ENCODE measurements at places on chromosomes 3 and 15.

DNA sequence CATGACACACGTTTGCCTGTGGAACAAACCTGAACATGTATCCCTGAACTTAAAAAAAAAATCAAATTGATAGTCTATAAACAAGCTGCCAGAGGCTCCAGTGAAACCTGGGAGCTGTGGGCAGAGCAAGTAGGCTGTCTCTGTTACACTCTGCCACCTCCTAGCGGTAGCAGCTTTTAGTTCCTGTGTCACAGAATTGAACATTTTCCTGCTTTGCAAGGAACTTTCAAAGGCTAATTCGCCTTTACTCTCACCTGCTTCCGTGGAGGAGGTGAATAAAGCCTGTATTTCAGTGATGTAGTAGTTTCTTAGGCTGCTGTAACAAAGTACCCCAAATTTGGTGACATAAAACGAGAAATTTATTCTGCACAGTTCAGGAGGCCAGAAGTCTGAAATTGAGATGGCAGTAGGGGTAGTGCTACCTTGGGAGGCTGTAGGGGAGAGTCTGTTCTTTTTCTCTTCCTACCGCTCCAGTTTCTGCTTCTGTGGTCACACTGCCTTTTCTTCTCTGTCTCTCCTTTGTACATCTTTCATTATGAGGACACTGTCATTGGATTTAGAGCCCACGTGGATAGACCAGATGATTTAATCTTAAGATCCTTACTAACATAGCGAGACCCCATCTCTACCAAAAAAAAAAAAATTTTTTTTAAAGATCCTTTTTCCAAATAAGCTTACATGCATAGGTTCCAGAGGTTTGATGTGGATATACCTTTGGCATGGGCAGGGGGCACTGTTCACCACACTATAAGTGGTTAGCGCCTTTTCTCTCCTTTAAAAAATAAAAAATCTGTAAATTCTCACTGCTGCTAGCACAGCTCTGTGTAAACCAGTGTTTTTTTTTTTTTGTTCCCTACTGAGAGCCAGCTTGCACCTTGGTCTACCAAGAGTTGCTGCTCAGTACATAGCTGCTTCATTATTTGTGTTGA, 25.3 kb downstream of the FBXO22 start:
- DNase-seq: no peak

DNA sequence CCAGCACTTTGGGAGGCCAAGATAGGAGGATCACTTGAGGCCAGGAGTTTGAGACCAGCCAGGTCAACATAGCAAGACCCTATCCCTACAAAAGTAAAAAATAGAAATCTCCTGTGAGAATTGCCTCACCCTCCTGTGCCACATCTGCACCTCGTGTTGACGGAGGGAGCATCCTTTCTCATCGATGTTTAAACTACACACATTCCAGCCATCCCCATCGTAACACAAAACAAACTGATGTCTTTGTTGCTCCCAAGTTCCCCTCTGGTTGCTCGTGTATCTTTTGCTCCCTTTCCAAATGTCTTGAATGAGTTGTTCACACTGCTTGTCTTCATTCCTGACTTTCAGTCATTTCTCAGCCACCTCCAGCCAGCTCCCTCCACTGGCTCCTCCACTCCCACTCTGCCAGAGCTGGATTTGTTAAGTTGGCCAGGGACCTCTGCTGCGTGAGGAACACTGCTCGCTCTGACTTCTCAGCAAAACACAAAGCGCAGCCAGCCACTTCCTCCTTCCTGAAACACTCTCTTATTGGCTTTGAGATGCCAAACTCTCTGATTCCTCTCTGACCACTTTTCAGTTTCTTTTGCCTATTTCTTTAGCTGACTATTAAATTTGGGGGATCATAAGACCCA, 53.6 kb upstream of the ATP13A3 start:
- no peak for DNase-seq

DNA sequence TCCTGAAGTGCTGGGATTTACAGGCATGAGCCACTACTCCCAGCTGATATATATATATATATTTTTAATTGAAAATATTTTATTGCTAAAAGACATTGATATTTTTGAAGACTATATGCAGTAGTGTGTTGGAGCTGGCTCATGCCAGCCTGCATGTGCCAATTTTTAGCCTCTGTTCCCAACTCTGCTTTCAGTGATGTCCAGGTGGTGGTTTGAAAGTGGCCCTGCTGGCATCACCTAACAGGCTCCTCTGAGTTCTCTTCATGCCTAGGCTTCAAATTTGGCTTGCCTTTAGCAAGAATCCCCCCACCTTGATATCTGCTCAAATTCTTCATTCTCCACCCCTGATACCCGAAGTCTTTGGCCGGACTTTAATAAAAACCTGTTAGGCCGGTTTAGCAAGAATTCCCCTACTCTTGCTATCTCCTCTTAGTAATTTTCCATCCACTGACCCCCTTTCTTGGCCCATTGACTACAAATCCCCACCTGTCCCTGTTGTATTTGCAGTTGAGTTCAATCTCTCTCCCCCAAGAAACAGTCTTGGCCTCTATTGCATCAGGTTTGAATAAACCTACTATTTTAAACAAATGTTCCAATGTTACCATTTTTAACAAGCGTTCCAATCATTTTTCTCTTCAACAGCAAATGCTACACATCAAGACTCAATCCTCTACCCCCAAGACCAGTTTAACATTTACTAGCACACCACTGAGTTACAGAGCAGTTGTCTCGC, 23.9 kb upstream of the CTSH start:
- DNase-seq: no peak

DNA sequence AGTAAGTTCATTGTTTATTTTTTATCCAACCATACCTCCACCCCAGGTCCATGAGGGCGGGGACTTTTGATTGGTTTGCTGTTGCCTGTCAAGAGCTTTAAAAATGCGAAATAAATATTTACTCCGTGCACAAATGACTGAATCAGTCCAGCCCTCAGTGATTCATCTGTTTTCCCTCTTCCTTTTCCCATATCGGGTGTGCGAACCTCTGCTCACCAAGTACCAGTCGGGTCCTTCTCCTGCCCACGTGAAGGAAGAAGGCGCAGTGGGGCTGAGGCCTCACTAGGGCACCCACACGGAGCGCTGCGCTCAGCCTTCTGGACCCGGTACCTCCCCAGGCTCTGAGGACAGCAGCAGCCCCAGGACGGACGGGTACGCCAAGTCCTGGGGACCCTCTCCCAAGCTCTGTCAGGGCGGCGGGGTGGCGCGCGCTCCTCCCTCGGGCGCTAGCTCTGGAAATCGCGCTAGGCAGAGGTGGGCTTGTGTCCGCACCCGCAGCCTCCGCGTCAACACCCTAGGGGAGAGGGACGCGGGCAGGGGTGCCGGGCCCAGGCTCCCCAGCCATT, 70.5 kb upstream of the EPHB3 start:
- DNase-seq: no peak

- DNase-seq: no peak
These were observed 6.1 kb upstream of the PLSCR4 start for GRCh38 chr3:146256851-146257486.

DNA sequence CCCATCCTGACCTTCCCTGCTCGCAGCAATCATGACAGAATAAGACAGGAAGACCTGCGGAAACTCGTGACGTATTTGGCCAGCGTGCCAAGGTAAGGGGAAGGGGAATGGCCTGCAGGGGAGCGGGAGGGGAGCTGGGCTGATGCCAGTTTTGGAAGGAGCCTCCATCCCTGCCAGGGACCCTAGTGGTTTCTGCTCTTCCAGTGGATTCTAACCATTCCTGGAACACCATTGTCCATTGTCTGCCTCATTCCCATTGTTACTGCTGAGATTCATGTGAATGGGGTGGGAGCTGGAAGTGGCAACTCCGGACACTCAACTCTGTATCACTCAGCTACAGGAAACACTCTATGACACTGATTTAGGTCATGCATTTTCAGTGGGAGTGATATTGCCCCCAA, 242.9 kb upstream of the ROPN1 start:
- no peak for DNase-seq

- DNase-seq: no peak
These were observed 1.0 kb downstream of the MASP1 start for GRCh38 chr3:187290503-187290902.

GRCh38 chr15:101296418-101297405, 1.7 kb upstream of the SNRPA1 start:
- DNase-seq: no peak

DNA sequence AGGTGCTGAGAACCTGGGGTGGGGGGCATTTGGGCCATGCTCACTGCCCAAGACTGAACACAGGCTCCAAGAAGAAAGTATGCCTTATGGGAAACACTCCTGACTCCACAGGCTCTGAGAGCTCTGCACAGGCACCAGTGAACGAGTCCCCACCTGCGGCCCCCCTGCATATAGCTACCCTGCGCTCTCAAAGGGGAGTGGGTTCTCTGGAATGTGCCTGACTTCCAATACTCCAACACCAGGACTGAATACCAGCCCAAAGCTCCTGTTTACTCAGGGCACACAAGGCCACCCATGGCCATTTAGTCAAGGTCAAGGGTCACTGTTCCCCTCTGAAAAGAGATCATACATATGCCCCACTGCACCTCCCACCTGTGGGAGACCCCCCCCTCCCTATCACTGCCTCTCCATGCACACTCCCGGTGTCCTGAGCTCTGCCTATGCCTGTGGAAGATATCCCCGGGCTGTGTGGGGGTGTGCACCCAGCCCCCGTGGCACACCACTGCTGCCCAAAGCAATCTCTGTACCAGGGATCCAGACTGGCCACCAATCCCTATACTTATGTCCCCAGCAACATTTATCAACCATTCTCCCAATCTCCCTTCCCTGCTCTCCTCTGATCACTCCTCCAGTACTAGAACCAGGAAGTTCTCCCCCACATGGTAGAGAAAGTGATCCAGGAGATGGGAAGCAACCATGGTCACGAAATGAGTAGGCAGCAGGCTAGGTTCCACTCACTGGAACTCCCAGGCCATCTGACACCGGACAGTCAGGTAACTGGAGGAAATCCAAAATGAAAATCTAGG, 1.5 kb upstream of the PLXNB1 start:
- no peak for DNase-seq

DNA sequence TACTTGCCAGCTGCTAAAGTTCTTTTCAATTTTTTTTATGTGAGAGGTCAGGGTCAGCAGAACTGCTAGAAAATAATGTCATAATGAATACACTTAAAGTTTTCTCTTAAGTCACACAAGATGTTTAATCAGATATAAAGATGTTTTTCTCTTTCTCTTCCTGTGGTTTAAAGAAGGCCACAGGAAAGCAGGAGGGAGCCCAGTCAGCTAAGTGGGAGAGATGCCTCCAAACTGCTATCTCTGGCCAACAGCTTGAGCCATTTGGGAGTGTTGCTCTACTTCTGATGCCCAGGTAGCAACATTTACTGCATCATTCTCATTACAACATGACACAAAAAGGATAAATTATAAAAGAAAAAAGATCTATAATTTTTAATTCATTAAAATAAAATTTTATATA, 45.7 kb upstream of the NLGN1 start:
- no peak for DNase-seq

DNA sequence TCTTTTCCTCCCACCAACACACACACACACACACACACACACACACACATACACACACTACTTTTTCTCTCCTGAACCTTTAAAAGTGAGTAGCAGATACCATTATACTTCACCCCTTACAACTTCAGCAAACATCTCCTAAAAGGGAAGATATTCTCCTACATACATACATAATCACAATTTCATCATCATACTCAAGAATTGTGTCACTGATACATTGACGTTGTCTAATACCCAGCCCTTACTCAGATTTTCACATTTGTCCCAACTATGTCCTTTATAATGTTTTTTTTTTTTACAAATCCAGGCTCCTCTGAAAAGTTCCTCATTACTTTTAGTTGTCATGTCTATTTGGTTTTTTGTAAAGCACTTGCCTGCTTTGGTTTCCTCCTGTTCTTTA, 18.5 kb downstream of the ABHD6 start:
- DNase-seq: no peak

- DNase-seq: no peak
These were observed 25.4 kb upstream of the TSEN2 start for GRCh38 chr3:12458901-12459300.

- DNase-seq: no peak
These were observed 195.8 kb downstream of the PLCH1 start for GRCh38 chr3:155549087-155549486.

GRCh38 chr15:33823119-33823518, 145.2 kb upstream of the CHRM5 start:
- DNase-seq: no peak

DNA sequence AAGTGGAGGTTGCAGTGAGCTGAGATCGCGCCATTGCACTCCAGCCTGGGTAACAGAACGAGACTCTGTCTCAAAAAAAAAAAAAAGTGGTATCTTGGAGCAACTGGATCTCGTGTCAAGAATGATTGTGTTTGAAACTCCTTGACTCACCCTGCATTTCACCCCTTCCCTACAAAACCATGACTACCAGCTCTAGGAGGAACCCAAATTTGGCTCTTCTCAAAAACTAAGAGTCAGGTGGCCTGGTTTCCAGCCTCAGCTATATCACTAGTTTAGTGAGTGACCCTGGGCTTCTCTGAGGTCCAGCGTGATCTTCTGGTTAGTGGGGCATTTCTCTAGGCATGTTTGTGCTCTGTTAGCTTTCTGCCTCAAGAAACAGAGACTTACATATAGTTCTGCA, 222.1 kb downstream of the FAM43A start:
- DNase-seq: no peak

DNA sequence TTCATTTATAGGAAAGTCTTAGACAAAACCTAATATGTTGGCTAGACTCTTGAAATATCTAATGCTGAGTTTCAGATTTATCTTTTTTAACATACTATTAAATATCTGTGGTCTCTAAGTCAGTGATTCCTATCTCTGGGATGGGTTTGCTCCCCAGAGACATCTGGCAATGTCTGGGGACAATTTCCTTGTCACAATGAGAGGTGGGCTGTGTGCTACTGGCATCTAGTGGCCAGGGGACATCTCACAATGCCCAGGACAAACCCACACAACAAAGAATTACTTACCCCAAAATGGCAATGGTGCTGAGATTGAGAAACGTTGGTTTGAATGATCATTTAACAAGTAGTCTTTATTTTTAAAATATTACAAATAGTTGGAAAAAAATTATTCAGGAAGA, 602.1 kb downstream of the MAGI1 start:
- DNase-seq: no peak

GRCh38 chr3:159828542-159828943, 160.1 kb upstream of the IL12A start:
- no peak for DNase-seq

DNA sequence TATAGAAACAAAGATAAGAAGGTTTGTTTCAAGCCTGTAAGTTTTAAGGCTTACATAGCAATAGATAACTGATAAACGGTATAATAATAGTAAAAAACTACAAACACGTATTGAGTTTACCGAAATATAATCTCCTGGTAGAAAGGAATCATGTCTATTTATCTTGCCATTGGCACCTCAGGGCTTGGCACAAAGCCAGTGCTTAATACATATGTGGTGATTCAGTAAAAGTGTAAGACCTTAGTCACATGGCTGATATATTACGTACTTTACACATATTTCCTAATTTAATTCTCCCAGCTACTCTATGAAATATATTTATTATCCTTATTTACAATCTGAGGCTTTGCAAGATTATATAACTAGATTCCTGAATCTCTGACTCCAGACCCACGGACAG, 32.0 kb upstream of the SLCO3A1 start:
- no peak for DNase-seq

DNA sequence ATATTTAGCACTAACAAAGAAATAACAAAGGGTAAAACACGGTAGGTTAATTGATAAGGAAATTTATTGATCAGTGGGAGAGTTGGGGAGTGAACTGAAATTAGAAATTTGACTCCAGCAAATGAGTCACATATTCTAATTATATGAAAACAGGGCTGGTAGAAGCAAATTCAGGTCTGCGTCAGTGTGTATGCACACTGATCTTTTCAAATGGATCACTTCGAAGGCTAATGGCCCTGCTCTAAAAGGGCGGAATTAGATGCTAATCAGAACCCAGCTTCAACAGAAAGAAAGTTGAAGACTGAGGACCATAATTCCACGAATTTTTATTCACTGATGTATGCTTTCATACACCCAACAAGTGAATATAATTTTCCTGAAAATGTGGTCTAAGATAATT, 762.4 kb upstream of the DPPA4 start:
- no peak for DNase-seq

All from GOT3 (cell line).